Stimulated activated CD8-positive, alpha-beta memory T cell treated with anti-CD3 and anti-CD28 coated beads, Interleukin-15, amount 100 ng/mL, for 4 hours (primary cell): ENCODE measurements at places on chromosomes 12 and 14.

GRCh38 chr12:60501124-60501729, 905.4 kb downstream of the SLC16A7 start:
- DNase-seq = no peak

GRCh38 chr12:39443929-39444209, 949 bp upstream of the KIF21A start:
- DNase-seq = no peak

GRCh38 chr12:31406345-31406744, 80.4 kb upstream of the SINHCAF start:
- no peak for DNase-seq

DNA sequence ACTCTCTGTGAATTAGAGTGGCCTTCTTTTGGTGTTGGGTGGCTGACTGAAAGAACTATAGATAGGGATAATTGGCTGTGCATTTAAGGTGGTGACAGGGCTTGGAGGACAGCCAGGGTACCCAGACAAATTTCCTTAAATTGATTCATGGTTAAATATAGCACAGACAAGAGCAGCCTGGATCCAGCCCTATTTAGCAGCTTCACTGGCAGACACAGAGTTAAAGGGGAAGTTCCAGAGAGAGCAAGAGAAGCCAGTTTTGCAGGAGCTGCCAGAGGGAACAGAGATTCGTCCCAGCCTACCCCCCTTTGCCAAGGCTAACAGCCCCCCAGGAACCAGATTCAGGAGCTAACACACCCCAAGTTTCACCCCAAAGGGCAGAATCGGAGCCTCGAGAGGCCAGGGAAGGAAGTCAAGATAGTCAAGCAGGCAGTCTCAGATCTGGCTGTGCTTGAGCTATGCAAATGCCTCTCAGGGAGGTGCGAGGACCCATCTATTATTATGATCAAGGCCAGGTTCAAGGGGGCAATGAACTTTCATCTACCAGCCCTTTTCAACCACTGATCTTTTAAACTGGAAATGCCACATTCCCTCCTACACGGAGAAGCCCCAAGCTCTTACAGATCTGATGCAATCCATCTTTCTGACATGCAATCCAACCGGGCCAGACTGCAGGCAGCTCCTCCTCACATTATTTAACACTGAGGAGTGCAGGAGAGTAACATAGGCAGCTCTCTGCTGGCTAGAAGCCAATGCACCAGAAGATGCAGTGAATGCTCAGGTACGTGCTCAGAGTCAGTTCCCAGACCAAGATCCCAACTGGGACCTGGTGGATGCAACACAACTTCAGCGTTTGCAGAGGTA, 58.2 kb downstream of the DHRS2 start:
- DNase-seq = no peak

- DNase-seq = no peak
Observed at GRCh38 chr12:103819312-103819711, 21.7 kb downstream of the NT5DC3 start.

- DNase-seq = no peak
Observed at GRCh38 chr12:48105321-48105866, 485 bp downstream of the SENP1 start.

DNA sequence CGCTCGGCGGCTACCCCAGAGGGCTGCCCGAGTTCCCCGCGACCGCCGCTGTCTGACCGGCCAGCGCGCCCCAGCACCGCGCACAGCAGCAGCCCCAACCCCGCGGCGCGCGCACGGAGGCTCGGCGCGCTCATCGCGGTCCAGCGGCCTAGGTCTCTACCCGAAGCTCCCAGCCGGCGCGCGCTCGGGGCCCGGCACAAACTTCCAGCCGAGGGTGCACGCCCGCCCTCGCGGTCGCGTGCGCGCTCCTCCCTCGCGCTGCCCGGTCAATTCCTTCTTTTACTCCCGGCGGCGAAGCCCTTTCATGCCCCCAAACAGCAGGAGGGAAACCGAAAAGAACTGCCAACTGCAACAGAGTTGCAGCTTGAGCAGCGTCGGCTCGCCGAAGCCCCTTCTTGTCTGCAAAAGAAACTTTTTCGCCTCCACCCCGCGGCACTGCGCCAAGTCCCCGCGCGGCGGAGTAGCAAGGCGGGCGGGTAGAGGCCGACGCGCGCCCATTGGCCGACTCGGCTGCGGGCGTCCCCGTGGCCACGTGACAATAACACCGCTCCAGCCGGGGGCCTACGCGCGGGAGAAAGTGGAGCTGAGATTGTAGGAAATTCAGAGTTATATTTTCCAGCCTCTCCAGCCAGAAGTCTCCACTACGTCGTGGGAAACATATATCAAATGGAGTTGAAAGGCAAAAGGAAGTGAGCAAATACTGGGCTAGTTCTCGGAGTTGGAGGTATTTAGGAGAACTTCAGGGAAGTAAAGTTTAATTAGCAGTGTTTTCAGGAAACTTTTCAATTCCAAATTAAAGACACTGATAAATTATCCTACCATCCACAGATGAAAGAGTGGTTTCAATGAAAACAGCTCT, at the start of gene LRIG3:
LRIG3 (minus strand) TSS at position 403 of the 859 bp plus-strand sequence; CDS start at position 134, 269 bp downstream.
- no peak for DNase-seq

DNA sequence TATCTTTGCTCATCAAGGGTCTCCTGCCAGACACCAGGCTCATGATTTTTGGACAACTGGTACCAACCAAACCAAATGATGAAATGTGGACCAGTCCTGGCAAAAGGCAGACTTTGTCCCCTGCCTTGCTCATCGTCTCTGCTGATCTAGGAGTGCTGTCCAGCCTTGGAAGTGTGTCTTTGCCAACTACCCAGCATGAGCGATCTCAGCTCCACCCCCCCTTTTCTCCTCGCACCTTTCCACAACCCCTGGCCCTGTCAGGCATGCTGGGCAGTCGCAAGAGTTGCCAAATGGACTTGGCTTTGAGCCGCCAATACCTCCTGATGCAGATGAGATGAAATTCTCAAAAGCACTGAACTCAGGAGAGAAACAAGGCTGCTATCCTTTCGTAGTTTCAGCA, 174.3 kb downstream of the KCNA5 start:
- no peak for DNase-seq

DNA sequence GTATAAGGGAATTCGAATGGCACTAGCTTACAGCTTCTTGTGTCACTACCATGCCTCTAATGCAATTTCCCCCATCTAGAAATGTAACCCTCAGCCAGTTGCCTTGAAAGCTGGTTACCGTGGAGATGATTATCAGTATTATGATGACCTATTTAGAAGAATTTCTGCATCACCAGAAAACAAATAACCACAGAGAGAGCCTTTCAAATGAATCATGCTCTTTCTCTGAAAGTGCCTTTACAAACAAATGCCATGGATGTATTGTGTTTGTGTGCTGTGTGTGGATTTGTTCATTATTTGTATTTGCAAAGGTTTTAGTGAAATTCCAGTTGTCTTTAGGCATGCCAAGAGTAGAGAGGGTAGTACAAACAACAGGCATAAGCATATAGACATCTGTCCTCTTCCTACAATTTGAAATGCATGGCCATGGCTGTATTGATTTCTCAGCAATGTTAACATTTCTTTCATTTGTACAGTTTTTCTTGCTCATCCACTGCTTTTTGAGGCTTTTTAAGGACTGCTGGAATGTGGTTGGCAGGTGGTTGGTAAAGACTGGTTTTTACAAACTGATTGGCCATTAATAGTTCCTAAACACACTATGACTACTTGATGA, 266.5 kb downstream of the PAWR start:
- DNase-seq = no peak

DNA sequence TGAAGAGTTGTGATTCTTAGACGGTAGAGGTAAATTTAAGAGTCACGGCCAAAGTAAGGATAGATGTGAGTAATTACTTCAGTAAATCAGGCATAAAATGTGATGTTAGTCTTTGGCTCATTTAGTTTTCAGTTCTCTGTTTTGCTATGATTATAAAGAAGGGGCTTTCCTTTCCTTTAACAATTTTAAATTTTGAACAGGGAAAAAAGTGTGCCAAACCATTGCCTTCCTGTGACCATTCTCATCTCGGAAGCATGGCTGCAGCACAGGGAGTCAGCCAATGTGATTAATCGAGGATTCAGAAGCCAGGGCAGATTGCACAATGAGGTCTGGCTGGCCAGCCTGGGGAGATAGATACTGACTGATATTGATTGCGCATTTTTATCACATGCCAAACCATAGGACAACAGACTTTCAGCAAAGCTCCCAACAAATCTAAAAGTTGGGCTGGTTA, 480.2 kb upstream of the PRICKLE1 start:
- DNase-seq = no peak

GRCh38 chr14:92917956-92918355, 5.0 kb upstream of the CHGA start:
- DNase-seq = no peak

GRCh38 chr14:74704656-74705055, 8.2 kb downstream of the AREL1 start:
- DNase-seq = no peak

DNA sequence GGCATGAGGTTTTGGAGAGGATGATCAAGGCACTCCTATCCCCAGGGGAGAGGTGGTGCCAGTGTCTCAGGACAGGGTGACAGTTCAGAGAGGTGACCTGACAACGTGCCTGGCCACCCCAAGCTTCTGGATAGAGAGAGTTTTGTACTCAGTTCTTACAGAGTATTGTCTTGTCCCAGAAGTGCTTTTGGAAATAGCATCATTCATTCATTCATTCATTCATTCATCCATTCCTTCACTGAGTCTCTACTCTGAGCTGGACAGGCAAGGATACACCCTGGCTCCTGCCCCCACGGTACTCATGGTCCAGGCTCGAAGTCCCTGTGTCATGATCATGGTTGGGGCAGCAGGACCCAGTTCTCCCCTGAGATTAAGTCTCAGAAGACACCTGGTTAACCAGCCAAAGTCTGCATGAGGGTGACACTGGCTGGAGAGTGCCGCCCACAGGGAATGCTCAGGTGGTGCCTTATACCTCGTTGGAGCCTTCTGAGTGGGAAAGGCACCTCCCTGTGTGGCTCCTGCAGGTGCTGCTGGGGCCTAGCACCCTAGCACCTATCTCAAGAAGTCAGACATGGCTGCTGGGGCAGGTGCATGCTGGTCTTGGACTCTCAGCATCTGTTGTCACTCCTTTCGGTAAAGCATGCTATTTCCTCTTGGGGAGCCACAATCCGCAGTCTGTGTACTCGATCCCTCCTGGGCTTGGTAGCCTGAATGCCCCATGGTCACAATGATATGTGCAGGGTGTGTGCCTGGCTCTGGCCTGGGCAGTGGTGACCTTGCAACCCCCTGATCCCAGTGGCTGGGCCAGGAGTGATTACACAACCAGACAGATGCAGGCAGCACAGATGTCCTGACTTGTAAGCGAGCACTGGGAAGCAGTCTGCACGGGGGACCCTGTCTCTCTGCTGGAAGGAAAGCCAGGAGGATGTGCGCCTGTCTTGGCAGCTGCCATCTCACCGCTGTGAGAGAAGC, 57.8 kb downstream of the C14orf132 start:
- DNase-seq = no peak

DNA sequence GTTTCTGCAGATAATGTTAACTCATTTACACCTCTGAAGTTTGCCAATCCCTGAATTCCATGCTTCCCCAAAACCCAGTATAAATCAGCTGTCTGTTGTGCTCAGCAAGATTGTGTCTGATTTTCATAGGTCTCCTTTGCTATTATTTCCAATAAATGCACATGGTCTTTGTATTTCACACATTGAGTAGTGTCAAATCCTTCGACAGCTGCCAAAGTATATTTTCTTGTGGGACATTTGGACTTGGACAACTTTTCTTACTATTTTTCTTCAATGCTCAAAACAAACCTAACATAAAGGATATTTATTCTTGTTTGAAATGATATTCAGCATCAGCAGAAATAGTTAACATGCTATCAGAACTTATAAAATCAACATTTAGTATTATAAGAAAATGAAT, 406.1 kb upstream of the OR4E1 start:
- no peak for DNase-seq

GRCh38 chr14:75715926-75716780, 55.1 kb downstream of the TTLL5 start:
- no peak for DNase-seq

DNA sequence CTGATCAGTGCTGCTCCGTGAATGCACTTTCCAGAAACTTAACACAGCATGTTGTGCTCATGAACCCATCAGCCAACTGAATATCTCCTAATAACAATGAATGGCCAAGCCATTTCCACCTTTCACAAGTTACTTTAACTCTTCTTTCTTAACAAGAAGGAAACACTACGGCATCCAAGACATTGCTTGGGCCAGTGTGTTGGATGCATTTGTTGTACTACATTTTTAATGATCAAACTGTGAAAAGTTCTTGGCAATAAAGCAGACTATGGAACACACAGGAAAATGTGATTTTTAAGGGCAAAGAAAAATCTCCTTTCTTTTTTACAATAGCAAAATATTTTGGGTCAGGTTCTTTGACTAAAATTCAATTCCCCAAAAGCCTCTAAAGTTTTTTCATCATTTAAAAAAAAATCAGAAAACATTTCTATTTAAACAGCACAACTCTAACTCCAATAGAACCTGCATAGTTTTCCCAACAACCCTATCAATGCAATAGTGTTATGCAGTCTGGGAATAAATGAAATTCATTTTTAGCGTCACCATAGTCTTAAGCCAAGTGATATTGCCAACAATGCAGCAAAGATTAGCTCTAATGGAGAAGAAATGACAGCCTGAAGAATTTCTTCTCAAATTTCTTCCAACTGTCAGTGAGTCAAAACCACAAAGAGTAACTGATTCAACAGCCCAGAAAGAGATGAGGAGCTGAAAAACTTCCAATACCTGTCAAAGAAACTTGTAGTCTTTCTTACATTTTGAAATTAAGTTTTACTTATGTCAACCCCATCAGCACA, 50.7 kb upstream of the PTPRR start:
- DNase-seq = no peak

- DNase-seq = no peak
Observed at GRCh38 chr14:50649691-50650090, 18.4 kb downstream of the SAV1 start.

DNA sequence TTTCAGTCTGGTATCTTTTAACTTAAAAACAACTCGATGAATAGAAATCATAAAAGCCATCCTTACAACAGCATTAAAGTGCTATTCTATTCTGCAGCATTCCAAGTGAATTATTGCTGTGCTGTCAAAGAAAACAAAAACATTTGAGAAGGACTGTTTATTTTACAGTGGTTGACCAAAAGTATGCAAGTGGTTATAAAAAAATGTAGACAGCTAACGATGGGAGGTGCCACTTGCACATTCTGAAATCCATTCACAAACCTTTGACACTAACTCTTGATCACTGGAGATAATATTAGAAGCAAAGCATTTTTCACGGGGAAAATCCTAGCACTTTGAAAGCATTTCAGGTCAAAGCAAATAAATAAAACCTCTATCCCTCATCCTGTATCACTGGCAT, 55.6 kb downstream of the HMGA2 start:
- no peak for DNase-seq

DNA sequence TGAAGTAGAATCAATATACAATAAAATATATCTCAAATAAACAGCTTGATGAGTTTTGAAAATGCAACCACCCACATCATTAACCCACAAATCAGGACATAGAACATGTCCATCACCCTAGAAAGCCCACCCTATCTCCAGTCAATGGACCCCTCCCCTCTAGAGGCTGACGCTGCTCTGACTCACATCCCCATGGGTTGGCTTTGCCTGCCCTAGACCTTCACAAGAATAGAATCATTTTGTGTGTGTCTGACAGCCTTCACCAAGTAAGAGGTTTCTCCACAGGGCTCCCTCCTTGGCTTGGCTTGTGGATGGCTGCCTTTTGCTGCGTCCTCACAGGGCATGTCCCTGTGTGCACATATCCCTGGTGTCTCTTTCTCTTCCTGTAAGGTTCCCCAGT, 250.2 kb upstream of the RTL1 start:
- no peak for DNase-seq

GRCh38 chr12:118429688-118430383, 53.5 kb downstream of the SUDS3 start:
- DNase-seq = no peak
